ENCODE measurements at places on chromosomes 6 and 20.

- no peak for DNase-seq
These were observed 67.9 kb downstream of the STMND1 start for GRCh38 chr6:17169711-17170110.

- DNase-seq, result no peak
These were observed 91.7 kb downstream of the MTFR2 start for GRCh38 chr6:136158387-136158821.

GRCh38 chr6:95648636-95649035 is 71.3 kb downstream of the MANEA start:
- no peak for DNase-seq

DNA sequence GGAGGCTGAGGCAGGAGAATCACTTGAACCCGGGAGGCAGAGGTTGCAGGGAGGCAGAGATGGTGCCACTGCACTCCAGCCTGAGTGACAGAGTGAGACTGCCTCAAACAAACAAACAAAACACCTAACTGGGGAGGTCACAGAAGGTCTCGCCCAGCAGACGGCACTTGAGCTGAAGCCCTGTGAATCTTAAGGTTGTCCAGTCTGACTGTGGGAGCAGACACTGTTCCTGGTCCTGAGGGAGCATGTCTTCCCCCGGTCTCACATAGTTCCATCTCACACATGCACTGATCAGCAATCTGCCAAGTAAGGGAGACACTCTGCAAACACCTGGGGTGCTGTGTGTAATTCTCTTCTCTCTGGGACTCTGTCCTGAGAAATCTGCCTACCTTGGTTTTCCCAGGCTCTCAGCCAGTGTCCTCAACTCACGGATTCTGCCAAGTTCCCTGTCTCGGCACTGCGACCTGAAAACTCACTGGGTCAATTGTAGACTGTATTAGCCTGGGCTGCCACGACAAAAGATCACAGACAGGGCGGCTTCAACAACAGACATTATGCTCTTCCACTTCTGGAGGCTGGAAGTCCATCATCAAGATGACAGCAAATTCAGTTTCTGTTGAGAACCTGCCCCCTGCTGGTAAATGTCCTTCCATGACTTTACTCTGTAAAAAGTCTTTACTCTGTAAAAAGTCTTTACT is 94.3 kb downstream of the JPH2 start:
- DNase-seq, result no peak

DNA sequence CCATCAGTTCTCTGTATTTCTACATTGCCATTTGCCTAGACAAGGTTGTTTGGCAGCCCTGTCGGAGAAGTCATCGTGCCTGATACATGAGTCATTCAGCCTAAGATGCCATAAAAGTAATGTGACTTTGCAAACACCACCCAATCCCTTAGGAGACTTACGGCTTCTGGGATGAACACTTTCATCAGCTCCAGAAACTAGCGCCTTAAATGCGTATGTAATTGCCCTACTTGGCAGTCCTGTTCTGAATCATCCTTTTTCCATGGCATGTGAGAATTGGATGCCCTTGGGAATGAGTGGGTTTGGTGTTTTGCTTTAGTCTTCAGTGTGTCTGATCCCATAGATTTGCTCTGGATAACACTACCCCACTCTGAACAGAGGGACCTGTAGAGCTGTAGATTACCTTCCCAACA is 158.5 kb downstream of the SASH1 start:
- DNase-seq, result no peak

GRCh38 chr6:143038833-143039232 is 21.9 kb upstream of the AIG1 start:
- no peak for DNase-seq

- no peak for DNase-seq
These were observed 14.1 kb upstream of the TFAP2D start for GRCh38 chr6:50699051-50699775.

DNA sequence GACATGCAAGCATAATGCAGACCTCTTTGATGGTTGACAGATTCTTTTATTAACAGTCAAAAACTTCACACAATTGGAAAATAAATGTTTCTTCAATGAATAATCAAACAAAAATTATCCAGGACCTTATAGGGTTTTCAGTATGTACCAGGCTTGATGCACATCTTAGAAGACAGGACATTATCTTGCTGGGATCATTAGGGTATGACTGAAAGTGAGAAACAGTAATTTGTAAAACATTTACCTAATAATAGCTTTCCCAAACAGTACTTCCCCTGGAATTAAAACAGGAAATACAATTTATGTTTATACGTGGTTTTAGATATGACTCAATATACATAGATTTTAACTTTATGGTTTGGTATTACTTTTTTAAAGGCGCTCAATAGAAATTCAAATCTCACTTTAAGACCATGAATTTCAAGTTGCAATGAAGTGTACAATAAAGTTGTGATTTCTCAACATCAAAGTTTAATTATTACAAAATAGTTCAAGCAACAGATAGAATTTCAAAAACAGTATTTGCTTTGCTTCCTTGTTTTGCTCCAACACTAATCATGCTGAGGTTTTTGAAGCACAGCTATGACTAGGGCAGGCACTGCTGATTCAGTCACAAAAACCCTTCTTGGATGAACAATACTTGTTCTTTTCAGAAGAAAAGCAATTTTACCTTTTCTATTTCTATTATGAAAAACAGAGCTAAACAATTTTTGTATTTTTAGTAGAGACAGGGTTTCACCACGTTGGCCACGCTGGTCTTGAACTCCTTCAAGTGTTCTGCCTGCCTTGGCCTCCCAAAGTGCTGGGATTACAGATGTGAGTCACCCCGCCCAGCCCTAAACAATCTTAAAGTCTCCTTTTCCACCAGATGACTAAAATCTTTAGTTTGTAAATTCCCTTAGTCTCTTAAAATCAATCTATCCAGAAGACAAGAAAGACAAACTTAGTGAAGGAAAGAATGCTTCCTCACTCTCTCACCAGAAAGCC is 13.7 kb downstream of the SOD2 start:
- no peak for DNase-seq

DNA sequence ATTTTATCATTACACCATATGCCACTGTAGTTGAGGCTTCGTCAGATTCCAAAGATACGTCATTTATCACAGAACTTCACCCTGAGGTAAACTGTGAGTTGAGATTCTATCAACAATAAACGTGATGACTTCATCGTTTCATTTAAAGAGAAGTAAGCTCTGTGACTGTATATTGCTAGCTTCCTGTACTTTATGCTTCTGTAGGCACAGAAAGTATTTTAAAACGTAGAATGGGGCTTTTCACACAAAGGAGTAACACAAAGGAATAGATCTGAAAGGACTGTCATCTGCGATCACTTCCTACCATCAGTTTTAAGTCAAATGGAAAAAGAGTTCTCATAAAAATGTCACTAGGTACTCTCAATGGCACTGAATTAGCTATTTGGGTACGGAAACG is 234.4 kb upstream of the MCHR2 start:
- no peak for DNase-seq

- peak; percentile 10 for DNase-seq
These were observed 927 bp downstream of the IL20RA start for GRCh38 chr6:137043710-137044365.

- DNase-seq, result no peak
These were observed 18.8 kb upstream of the SIRPA start for GRCh38 chr20:1876217-1876921.

- no peak for DNase-seq
These were observed 78.5 kb downstream of the NFATC2 start for GRCh38 chr20:51463998-51464397.

- DNase-seq, result no peak
These were observed 89.0 kb downstream of the IPCEF1 start for GRCh38 chr6:154267508-154268106.

- no peak for DNase-seq
These were observed 179.3 kb upstream of the RUNX2 start for GRCh38 chr6:45148711-45149341.

DNA sequence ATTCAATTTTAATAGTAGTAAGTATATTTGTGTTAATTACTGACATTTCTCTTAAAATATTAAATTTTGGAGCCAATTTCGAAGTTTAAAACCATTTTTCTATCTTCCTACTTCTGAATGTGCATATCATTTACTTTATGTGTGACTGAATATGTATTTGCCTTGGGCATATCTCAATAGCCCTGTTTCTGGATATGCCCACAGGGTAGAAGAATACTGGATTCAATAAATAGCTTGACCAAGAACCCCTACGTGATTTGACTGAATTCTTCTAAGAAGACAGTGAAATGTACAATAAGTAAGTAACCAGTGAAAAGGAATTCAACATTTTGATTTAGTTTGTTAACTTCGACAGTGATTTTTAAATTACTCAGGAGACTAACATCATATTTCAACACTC is 7.8 kb downstream of the HMGN3 start:
- no peak for DNase-seq

- no peak for DNase-seq
These were observed at the start of gene SFTA2 for GRCh38 chr6:30931969-30932645. Gene SFTA2 (minus strand): TSS chr6:30932170. CDS start chr6:30932096, 74 bp downstream.

- DNase-seq, result no peak
These were observed 38.3 kb upstream of the TMX4 start for GRCh38 chr20:8057871-8058270.

DNA sequence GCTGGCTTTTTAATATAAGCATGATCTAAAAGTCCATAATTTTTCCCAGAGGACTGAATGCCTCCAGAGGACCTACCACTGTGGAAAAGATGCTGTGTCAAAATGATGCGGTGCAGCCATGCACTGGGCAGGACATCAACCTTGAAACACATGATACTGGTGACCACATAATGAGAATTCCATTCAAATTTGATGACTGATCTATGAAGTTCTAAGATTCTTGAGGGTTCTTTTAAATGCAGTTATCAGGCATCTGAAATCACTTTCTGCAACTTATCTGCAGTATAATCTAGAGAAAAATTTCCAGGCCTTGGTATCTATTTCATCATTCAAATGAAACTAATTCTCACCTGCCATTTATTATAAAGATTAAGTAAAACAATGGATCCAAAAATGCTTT is 15.0 kb upstream of the MARCKS start:
- DNase-seq, result no peak

GRCh38 chr20:54025251-54025771 is 45.1 kb downstream of the BCAS1 start:
- DNase-seq, result no peak

- DNase-seq, result no peak
These were observed 140.4 kb upstream of the CENPW start for GRCh38 chr6:126199466-126199865.

DNA sequence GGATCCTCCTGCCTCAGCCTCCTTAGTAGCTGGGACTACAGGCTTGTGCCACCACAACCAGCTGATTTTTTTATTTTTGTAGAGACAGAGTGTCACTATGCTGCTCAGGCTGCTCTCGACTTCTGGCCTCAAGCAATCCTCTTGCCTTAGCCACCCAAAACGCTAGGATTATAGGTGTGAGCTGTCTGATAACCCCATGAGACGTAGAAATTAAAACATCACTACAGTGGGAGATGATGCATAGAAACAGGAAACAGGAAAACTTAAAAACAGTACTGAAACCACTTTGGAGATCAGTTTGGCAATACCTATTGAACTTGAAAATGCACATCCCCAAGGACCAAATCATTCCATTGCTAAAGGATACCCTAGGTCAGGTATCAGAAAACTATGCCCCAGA is 10.8 kb downstream of the SENP6 start:
- no peak for DNase-seq

DNA sequence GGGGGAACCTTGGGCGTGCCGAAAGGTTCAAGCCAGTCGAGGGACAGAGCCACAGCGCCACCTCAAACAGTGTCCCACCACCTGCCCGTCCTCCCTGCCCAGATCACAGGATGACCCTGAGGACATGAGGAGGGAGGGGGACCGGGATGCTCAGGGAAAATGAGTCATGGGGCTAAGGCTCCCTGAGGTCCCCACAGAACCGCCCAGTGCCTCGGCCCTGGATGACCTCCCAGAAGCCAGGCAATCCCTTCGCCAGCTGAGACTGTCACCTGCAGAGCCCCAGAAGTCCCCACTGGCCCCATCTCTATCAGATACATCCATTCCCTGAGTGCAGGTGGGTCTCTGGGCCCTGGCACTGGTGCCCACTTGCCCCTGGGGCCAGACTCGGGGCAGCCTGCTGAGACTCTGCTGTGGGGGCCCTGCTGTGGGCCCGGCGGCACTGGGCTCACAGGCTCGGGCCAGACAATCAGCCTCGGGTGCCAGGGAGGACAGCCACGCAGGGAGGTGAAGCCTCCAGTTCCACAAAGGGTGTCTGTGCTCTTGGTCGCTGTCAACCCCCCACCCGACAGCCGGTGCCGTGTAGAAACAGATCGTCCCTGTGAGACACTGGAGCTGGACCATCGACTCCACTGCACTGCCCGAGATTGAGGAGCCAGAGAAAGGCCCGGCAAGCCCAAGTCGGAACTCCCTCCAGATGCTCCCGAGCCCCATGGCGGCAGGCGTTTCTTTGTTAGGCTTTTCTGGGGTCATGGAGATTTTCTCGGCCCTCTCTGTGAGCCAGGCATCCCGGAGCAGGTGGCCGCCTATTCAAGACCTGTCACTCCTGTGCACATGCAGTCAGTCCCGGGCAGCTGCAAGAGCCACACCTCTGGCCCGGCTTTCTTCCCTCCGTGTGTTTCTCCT is 26.1 kb downstream of the PXDC1 start:
- no peak for DNase-seq

DNA sequence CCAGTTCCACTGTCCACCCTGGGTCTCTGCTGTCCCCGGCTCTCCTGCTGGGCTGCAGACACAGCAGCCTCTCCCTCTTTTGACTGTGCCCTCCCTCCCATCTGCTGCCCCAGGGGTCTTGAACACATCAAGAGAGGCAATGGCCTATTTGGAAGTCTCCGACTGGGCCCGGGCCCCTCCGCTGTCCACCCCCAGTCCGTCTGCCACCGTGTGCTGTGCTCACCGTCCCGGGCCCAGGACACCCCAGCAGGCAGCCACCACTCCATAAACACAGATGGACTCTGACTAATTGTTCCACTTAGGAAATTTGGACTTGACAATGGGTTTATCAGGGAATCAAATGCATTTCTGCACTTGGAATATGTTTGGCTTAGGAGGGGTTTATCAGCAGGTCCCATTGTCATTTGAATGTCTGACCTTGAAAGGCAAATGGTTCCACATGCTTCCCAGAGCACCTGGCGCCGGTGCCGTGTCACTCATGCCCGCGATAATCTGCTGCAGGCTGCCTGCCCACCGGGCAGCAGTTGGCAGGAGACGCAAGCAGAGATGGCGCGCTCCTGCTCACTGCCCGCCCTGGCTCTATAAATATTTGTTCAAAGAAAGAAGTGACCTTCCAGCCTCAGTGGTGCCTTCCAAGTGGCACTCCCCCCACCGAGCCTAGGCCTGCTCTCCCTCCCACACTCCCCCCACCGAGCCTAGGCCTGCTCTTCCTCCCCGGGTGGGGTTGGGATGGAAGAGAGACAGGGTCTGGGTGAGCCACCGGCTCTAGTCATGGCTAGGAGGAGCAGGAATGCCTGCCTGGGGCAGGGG is 18.8 kb upstream of the FRMD1 start:
- no peak for DNase-seq

GRCh38 chr6:110815411-110816409 is at the start of gene CDK19:
Gene CDK19 (minus strand): TSS chr6:110815469. CDS start chr6:110815136, 333 bp downstream.
- DNase-seq, result peak; percentile 96

GRCh38 chr20:61588411-61589385 is 336.6 kb downstream of the CDH4 start:
- DNase-seq, result no peak
